Thyroid gland (tissue), 4 donors: ENCODE measurements at places on chromosomes 5 and 9.

GRCh38 chr9:6565312-6565711 lies 80.2 kb downstream of the GLDC start:
- no peak overlapping the region for H3K27ac ChIP-seq
- DNase-seq, result no peak
- no peaks in the 10 kb centered on the region for H3K36me3 ChIP-seq

GRCh38 chr9:81305561-81306182 lies 383.7 kb downstream of the TLE1 start:
- H3K27ac ChIP-seq, result no peak overlapping the region
- no peak overlapping the region for H3K4me3 ChIP-seq
- H3K27me3 ChIP-seq, result no peaks in the 10 kb centered on the region
- H3K36me3 ChIP-seq, result no peaks in the 10 kb centered on the region
- no peak for DNase-seq

DNA sequence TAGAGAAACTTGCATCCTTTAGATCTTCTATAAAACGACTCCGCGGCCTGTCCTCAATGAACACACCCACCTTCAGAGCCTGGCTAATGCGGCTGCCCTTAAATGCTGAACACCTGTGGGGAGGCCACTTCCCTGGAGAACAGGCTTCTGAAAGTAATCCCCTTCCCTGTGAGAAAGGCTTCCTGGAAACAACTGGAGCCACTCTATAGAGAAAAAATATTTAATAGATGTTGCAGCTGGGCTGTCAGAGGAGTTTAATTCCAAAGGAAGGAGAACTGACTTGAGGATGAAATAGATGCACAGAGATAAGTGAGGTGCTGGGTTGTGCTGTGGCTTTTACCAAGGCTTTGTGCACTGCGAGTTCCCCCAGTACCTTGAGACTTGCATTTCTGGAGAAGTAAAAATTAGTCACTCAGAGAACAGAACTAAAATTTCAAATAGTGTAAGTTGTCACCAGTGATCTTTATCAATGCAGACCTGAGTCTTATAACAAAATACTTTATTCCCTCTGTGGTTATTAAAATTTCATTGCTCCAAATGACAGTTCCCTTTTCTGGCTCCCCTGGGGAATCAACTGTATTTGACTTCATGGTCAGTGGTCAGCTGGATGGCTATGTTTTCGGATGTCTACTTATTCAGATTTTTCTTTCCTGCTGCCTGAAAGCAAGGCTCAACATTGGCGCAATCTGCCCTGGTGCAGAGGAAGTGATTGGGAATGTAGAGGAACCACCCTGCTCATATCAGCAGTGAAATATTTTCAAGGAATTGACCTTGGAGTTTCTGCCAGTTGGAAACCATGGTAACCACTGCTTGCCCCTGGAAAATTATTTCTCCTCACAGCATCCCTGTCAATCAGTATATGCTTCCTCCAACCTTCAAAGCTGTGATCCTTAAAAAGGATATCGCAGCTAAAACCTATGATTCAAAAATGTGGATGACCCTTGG lies 238.8 kb downstream of the SMARCA2 start:
- no peaks in the 10 kb centered on the region for H3K27me3 ChIP-seq
- no peak overlapping the region for H3K4me3 ChIP-seq
- DNase-seq, result no peak
- no peaks in the 10 kb centered on the region for H3K36me3 ChIP-seq
- no peaks in the 10 kb centered on the region for H3K4me1 ChIP-seq

DNA sequence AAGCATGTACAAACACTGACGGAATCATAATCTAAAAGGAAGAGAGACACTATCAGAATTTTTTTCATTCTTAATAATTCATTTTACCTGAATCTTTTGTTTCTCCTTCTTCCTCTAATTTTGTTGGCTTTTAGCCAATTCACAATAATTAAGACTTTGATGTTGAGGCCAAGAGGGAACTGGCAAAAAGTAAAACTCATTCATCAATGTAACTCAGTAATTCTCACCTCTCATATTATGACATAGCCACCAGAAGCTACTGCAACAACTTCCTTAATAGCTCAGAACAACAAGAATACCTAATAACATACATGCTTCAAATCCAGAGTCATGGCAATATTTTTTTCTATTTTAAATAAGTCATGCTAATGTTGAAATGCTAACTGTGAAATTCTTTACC lies 64.5 kb downstream of the MCTP1 start:
- H3K27me3 ChIP-seq, result no peaks in the 10 kb centered on the region
- no peak for DNase-seq
- H3K4me1 ChIP-seq, result no peaks in the 10 kb centered on the region
- H3K36me3 ChIP-seq, result no peaks in the 10 kb centered on the region

- no peak overlapping the region for H3K27ac ChIP-seq
- H3K4me3 ChIP-seq, result no peak overlapping the region
- H3K4me1 ChIP-seq, result no peaks in the 10 kb centered on the region
These were observed 576.5 kb upstream of the EDIL3 start for GRCh38 chr5:84961193-84961592.

DNA sequence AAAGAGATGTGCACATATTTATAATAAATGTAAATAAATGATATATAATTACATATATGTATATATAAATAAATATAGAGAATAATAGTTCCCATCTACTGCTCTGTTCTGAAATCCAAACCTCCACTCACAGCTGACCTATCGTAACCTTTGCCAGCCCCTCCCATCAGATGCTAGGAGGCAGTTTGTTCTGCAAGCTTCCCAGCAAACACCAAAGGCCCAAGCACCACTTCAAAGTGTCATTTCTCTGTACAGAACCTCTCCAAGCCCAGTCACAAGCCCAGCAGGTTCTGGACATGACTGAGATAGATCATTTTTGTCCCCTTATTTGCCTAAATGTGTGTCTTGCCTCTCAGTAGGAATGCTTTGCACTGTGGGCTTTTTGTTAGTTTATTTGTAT lies 62.4 kb downstream of the MFAP3 start:
- H3K36me3 ChIP-seq, result no peaks in the 10 kb centered on the region
- peak overlapping the region; percentile 59 for H3K27ac ChIP-seq
- peak; percentile 73 for DNase-seq
- no peak overlapping the region for H3K4me3 ChIP-seq
- H3K27me3 ChIP-seq, result no peaks in the 10 kb centered on the region
